NCI-H1092 (cell line): ENCODE measurements at places on chromosomes 13 and 19.

DNA sequence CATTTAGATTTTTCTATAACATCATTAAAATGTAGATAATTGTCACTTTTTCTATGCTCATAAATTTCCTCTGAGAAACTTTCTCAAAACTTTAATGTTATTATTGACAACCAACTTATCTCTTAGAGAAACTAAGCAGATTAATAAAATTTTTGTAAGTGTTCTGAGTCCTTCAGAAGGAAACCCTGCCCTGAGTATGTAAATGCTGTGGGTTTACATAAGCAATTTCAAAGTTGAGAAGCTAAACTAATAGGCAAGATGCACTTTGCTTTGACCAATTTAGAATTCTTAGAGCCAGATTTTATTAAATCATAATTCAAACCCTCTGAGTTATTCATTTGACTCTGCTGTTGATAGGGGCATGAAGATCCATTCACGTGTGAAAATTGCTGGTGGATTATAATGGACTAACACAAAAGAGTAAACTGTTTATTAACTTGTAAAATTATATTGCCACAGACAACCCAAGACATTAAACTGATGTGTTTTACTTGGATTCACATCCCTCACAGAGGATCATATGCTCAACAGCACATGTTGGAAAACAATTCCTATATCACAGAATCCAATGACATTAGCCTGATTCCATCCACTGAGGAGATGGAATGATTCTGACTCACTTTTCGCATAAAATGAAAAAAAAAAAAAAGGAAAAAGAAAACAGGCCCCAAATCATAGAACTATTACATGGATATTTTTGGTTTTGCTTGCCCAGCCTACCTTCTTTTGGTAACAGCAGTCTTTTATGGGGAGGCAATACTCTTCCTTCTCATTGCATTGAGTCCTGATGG, 453.7 kb upstream of the HTR2A start:
- no peak for DNase-seq

GRCh38 chr13:69565334-69565733, 542.3 kb upstream of the ATXN8OS start:
- no peak for DNase-seq

- peak; percentile 43 for DNase-seq
These were observed 11.8 kb downstream of the LRRC4B start for GRCh38 chr19:50556282-50557008.

GRCh38 chr19:17254636-17255035, 8.9 kb upstream of the NR2F6 start:
- DNase-seq, result no peak

DNA sequence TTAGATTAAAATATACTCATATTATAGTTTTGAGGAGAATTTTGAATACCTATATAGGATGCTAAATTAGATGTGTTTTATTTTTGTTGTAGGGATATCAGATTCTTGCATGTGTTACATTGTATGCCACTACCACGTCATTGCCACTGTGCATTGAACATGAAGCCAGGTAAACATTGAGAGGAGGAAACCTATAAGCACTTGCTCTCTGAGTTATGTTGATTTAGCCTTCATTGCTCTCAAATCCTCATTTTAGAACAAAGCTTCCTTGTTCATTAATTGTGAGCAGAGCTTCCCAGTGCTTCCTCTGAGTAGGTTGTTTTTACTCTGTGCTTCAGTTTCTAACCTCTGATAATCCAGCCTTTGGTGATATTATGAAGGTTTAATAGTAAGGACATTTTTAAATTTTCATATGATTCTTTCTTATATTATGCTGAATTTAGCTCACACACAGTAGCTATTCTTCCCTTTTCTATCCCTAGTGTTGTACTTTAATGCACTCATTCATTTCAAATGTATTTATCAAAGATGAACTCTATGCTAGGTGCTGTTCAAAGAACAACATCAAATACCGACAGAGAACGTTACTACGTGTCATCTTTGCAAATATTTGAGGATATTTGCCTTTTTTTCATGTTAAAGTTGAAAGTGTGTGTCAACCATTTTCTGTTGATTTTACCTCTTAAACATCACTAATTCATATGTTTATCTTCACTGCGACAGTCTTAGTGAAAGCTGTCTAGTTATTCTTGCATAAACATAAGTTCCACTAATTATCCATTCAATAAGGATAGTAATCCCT, 1448.0 kb upstream of the MIR17HG start:
- DNase-seq, result no peak

GRCh38 chr13:73593199-73593765, 534.5 kb downstream of the KLF5 start:
- no peak for DNase-seq

DNA sequence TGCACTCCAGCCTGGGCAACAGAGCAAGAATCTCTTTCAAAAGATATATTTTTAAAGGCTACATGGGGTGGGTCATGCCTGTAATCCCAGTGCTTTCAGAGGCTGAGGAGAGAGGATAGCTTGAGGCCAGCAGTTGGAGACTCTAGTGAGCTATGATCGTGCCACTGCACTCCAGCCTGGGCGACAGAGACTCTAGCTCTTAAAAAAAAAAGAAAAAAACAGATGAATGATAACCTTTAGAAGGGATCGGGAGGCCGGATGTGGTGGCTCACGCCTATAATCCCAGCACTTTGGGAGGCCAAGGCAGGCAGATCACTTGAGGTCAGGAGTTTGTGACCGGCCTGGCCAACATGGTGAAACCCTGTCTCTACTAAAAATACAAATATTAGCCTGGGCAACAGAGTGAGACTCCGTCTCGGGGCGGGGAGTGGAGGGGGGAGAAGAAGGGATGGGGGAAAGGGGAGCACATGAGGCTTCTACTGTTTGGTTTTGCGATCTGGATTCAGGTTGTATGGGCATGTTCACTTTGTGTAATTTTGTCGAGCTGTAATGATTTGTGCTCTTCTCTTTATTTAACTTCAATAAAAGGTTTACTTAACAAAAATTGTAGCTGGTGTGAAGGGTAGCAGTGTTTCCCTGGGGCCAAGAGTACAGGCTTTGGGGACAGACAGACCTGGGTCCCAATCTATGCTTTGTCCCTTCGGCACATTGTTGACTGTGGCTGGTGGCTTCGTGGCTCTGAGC, 1.1 kb upstream of the PSMC4 start:
- no peak for DNase-seq

DNA sequence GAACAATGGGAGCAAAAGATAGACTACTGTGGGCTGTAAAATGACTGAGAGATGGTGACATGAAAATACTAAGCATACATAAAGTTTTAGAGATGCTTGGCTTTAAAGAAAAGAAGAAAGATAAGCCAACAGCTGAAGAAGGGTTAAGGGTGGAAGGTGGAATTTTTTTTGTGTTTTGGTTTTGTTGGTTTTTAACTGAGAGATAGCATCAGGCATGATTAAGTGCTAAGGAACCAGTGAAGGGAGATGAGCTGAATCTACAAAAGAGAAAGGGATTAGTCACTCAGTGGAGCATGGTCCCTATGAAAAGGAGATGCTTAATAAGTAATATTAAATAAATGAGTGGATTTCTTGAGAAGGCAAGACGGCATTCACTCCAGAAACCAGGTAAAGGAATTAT, 12.5 kb upstream of the TBC1D4 start:
- no peak for DNase-seq

GRCh38 chr19:12555456-12555930, 4.2 kb upstream of the ZNF564 start:
- DNase-seq, result no peak

DNA sequence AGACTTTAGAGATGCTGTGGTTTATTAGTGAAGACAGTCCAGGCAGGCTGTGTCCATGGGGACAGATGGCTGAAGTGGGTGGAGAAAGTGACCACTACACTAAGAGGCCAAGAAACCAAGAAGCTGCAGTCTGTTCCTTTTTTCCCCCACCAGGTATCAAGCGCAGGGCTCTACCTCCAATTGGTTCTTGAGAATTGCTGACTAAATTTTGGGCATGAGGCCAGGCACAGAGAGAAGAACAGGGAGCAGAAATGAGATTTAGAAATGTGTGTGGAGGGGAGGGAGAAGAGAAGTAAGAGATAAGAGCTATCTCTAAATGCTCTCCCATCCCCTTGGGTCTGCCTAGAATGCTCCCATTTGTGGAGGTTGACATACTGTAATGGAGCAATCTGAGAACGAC, 12.3 kb upstream of the CYSLTR2 start:
- DNase-seq, result no peak

- no peak for DNase-seq
These were observed 119.6 kb downstream of the PRR20E start for GRCh38 chr13:57286511-57287098.

GRCh38 chr19:48061401-48062344, 17.8 kb upstream of the CABP5 start:
- DNase-seq, result no peak

DNA sequence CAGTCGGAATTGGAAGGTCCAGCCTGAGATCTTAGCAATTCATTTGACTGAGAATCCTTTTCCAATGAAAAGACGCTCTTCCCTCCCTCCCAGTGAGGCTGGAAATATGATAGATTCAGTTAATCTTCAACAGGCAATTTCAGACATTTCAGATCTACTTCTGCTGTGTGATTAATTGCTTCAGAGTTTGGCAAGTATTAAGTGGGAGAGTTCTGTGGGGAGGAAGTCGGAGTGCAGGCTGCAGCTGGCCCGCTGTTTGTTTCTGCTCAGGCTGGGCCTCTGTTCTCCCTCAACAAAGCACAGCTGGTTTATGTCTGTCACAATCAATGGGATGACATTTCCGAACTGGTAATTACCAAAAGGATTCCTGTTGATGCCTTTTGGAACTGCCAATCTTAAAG, 178.2 kb downstream of the NDFIP2 start:
- DNase-seq, result no peak

- DNase-seq, result peak; percentile 99
These were observed 335 bp upstream of the SOX1 start for GRCh38 chr13:112066624-112067004.

- DNase-seq, result peak; percentile 59
These were observed 160.5 kb downstream of the STK24 start for GRCh38 chr13:98416408-98416807.

DNA sequence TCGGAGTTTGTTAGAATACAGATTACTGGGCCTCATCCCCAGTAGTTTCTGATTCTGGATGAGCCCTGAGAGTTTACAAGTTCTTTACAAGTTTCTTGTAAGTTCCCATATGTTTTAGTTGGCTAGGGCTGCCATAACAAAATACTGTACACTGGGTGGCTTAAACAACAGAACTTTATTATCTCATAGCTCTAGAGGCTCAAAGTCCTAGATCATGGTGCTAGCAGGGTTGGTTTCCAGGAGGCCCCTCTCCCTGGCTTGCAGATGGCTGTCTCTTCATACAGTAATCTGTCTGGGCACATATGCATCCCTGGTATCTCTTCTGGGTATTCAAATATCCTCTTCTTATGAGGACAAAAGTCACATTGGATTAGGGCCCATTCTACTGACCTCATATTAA, 167.2 kb downstream of the KLF5 start:
- DNase-seq, result no peak

GRCh38 chr19:45443462-45444317, 20.0 kb upstream of the ERCC1 start:
- DNase-seq, result no peak

- DNase-seq, result no peak
These were observed 864.1 kb downstream of the PCDH17 start for GRCh38 chr13:58495668-58496067.

GRCh38 chr19:30423481-30423880, 51.3 kb downstream of the ZNF536 start:
- DNase-seq, result no peak

DNA sequence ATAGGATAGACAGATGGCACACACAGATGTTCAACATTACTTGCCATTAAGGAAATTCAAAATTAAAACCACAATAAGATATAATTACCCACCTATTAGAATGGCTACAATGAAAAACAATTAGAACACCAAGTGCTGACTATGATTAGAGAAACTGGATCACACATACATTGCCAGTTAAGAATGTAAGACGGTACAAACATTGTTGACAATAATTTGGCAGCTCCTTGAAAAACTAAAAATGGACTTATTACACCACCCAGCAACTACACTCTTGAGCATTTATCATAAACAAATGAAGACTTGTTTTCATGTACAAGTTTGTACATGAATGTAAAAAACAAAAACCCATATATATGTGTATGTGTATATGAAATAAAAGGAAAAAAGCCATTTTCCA, 13.7 kb downstream of the ZNF461 start:
- no peak for DNase-seq

GRCh38 chr19:27774827-27775226, 1438.1 kb downstream of the UQCRFS1 start:
- DNase-seq, result no peak

DNA sequence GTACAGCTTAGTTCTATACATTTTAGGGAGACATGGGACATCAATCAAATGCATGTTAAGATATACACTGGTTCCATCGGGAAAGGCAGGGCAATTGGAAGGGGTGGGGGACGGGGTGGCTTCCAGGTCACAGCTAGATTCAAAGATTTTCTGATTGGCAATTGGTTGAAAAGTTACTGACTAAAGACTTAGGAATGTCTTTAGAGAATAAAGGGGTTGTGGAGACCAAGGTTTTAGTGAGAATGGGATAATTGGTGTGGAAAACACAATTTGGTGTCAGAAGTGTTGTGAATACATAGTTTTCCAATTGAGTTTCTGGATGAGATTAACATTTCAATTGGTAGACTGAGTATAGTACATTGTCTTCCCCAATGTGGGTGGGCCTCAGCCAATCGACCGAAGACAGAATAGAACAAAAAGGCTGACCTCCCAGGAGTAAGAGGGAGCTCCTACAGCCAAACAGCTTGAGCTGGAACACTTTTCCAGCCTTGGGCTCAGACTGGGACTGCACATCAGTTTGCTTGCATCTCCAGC, 988 bp upstream of the CCDC169 start:
- no peak for DNase-seq

DNA sequence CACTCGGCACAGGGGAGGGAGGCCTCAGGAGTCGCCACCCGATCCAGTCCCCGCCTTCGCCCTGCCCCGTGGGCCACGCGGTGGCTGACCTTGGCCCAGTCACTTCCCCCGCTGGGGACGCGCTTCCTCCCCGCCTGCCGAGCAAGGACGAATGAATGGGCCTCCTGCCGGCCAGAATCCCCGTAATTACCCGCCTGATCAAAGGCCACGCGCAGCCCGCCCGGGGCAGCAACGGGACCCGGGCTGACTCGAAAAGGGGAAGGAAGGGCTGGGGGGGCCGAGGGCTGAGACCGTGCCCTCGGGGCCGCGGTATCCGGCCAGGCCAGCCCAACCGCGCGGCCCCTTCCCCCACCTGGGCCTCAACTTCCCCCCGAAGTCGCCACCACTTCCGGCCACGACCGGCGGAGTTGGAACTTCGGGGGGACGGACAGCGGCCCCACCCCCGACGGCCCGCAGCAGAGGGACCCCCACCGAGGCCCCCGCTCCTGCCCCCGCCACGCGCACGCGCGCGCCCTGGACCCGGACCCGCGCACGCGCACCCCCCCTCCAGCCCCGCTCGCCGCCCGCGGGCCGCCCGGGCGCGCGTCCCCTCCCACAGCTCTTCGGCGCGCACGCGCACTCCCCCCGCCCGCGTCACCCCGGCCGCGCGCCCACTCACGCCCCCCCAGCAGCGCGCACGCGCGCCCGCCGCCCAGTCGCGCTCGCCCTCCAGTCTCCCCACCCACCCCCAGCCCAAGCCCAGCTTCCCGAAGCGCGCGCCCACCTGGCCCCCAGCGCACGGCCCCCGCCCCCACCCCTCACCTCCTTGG, 520 bp downstream of the ZNF787 start:
- peak; percentile 14 for DNase-seq
